ENCODE measurements at places on chromosomes 2 and 18. TPM values are rescaled to one million over a fixed set of nuclear protein-coding genes. Genes with fewer than 3 reads are reported as not detected.

The GPC1 gene
- 0.58 TPM for total RNA-seq

The SERPINB3 gene
- total RNA-seq: not detected

The RABL2A gene
- total RNA-seq: 17.9 TPM

DNA sequence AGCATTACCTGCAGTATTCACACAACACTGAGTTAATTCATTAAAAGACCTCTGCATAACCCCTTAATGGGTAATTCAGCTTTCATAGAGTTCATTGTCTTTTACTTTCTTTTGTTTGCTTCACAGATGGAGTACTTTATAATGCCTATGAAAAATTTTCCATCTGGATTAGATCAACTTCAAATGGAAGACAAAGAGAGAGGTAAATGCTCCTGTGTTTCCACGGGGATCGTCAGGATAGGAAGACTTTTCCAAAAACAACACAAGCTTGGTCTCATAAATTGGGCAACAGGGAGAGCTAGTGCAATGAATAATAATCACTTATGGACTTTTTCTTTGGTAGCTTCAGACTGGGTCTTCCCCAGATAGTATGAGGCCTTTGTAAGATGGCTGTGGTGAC is 100.7 kb downstream of the ICOS start:
- no peaks in the 10 kb centered on the region for H3K4me1 ChIP-seq
- H3K27me3 ChIP-seq: no peaks in the 10 kb centered on the region
- DNase-seq: no peak
- H3K4me3 ChIP-seq: no peak overlapping the region
- no peak overlapping the region for H3K27ac ChIP-seq
- no peaks in the 10 kb centered on the region for H3K36me3 ChIP-seq

The CAPN14 gene
- 0.30 TPM for total RNA-seq

GRCh38 chr2:159753797-159754196 is 41.5 kb downstream of the MARCHF7 start:
- peaks cover 82% of the 10 kb centered on the region for H3K36me3 ChIP-seq
- DNase-seq: no peak
- no peak overlapping the region for H3K27ac ChIP-seq
- no peaks in the 10 kb centered on the region for H3K27me3 ChIP-seq

The RNF125 gene
- total RNA-seq: 112 TPM

- no peak overlapping the region for H3K4me3 ChIP-seq
- H3K27ac ChIP-seq: no peak overlapping the region
- no peak for DNase-seq
- no peaks in the 10 kb centered on the region for H3K36me3 ChIP-seq
- peaks cover 2% of the 10 kb centered on the region for H3K27me3 ChIP-seq
Observed at GRCh38 chr18:50083708-50084107, 111.2 kb downstream of the MYO5B start.

- no peaks in the 10 kb centered on the region for H3K36me3 ChIP-seq
- H3K4me3 ChIP-seq: no peak overlapping the region
- no peaks in the 10 kb centered on the region for H3K4me1 ChIP-seq
Observed at GRCh38 chr2:103401621-103402020, 639.8 kb downstream of the TMEM182 start.

DNA sequence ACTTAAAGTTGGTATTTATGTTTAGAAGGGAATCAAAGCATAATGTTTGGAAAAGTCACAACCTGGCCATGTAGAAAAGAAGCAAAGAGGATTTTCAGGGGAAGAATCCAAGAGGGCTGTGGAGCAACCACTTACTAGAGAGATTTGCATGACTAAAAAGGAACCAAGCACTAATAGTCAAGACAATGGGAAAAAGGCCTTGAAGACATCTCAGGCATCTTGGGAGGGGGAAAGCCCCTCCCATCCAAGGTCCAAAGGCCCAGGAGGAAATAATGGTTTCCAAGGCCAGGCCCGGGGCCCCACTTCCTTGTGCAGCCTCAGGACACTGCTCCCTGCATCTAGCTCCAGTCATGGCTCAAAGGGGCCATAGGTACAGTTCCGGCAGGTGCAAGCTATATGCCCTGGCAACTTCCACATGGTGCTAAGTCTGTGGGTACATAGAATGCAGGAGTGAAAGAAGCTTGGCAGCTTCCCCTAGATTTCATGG is 128.1 kb downstream of the EIPR1 start:
- no peak overlapping the region for H3K27ac ChIP-seq
- H3K4me3 ChIP-seq: no peak overlapping the region
- H3K36me3 ChIP-seq: peaks cover 6% of the 10 kb centered on the region
- H3K4me1 ChIP-seq: no peaks in the 10 kb centered on the region
- no peaks in the 10 kb centered on the region for H3K27me3 ChIP-seq

DNA sequence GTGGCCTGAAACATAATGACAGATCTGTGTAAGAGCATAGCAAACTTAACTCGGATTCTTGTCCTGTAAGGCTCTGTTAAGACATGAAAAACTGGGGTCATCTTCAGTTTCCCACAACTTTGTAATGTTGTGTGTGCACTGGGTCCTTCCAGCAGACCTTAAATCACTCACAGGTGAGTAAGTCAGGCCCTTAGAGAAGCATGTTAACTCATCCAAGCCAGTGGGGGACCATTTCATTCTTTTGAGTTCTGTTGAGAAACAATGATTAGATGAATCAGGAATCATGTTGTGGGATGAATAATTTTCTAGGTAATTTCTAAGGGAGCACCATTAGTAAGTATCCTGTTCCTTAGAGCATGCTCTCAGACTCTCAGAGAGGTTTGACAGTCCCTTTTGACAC is 167.1 kb downstream of the ESCO1 start:
- no peaks in the 10 kb centered on the region for H3K36me3 ChIP-seq
- no peak overlapping the region for H3K4me3 ChIP-seq
- H3K27ac ChIP-seq: no peak overlapping the region
- H3K4me1 ChIP-seq: no peaks in the 10 kb centered on the region

DNA sequence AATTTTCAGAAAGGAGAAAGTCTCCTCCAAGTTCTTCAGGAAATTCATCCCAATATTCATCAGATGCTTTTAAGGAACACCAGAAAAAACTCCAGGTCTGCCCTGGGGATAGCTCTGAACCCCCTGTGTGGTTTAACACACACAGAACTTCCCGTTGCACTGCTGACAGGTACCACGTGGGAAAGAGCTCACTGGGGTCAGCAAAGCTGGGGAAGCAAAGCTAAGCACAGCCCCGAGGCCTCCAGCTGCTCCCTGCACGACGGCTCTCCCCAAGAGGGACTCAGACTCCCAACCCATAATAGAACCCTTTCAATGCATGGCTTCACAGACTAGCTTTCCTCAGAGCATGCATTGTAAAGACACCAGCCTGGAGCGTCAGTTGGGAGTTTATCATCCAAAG is 28.0 kb downstream of the ADI1 start:
- DNase-seq: no peak
- H3K27ac ChIP-seq: no peak overlapping the region
- no peaks in the 10 kb centered on the region for H3K4me1 ChIP-seq
- H3K4me3 ChIP-seq: no peak overlapping the region

GRCh38 chr2:71671895-71672825 is 218.8 kb downstream of the DYSF start:
- H3K27me3 ChIP-seq: no peaks in the 10 kb centered on the region
- H3K27ac ChIP-seq: no peak overlapping the region
- no peaks in the 10 kb centered on the region for H3K36me3 ChIP-seq

The ABHD1 gene
- 1.3 TPM for total RNA-seq

DNA sequence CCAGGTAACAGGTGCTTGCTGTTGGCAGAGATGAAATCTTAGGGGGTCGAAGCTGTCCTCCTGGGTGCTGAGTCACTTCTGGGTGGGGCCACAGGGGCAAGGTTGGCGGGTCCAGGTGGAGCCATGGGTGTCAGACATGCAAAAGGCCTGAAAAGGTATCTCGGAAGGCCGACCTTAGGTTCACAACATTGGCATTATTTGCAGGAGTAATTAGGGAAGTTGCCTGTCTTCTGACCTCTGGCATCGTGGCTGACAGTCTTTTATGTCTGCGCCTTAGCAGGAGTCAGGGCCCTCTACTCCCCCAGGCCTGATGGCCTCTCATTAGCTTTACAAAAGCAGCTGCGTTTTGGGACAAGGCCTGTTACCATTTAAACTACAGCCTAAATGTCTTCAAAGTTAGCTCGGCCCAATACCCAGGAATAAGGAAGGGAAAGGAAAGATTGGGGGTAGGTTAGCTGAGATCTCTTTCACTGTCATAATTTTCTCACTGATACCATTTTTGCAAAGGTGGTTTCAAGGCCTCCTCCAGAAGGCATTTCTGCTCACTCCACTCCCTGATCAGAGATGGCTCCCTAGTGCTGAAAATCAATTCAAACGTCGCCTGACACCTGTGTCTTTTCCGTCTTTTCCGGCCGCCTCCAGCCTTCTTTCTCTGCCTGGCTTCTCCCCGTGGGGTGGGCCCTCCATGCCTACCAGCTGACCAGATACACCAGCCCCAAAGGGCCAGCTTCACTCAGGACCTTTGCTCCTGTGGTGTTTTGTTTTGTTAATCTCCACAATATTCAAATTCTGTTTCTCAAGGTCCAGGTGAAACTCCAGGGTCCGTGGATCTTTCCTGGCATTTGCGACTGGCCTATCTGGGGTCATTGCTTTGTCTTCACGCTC is 90.8 kb downstream of the RHOB start:
- DNase-seq: peak; percentile 22
- H3K36me3 ChIP-seq: no peaks in the 10 kb centered on the region
- no peaks in the 10 kb centered on the region for H3K4me1 ChIP-seq

- no peaks in the 10 kb centered on the region for H3K36me3 ChIP-seq
- H3K27ac ChIP-seq: no peak overlapping the region
- H3K4me3 ChIP-seq: no peak overlapping the region
- no peaks in the 10 kb centered on the region for H3K27me3 ChIP-seq
- H3K4me1 ChIP-seq: peaks cover 21% of the 10 kb centered on the region
- DNase-seq: no peak
Observed at GRCh38 chr2:189576396-189576795, 4.2 kb downstream of the SLC40A1 start.

Measured in CD4-positive, alpha-beta T cell (primary cell).